ENCODE measurements at places on chromosomes 5 and 9. TPM values are rescaled to one million over a fixed set of nuclear protein-coding genes. Genes with fewer than 3 reads are reported as not detected.

The ZNF883 gene
- total RNA-seq: 3.6 TPM

GRCh38 chr5:8289779-8290178 lies 420.8 kb downstream of the MTRR start:
- DNase-seq: no peak

GRCh38 chr5:107893642-107894041 lies 222.9 kb upstream of the EFNA5 start:
- no peak for DNase-seq

- DNase-seq: no peak
These were observed 90.7 kb downstream of the RAD23B start for GRCh38 chr9:107373809-107374208.

DNA sequence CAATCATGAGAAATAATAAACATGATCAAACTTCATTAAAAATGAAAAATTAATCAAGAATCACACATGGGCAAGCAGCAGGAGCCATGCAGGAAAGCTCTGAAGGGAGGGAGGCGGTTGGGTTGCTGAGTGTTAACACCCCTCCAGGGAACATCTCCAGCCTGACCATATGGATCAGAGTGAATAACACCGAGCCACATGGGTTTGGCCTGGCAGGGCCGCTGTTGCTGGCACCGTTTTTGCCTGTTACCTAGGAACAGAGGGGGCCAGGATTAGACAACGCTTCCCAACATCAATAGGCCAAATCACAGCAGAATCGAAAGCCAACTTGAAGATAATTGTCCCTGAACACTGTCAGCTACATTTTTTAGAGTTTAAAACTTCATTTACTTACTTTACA lies 160.2 kb downstream of the DENND1A start:
- DNase-seq: no peak

Data from sciatic nerve (tissue), 2 donors.